ENCODE measurements at places on chromosomes 6 and 20. TPM values are rescaled to one million over a fixed set of nuclear protein-coding genes. Genes with fewer than 3 reads are reported as not detected.

DNA sequence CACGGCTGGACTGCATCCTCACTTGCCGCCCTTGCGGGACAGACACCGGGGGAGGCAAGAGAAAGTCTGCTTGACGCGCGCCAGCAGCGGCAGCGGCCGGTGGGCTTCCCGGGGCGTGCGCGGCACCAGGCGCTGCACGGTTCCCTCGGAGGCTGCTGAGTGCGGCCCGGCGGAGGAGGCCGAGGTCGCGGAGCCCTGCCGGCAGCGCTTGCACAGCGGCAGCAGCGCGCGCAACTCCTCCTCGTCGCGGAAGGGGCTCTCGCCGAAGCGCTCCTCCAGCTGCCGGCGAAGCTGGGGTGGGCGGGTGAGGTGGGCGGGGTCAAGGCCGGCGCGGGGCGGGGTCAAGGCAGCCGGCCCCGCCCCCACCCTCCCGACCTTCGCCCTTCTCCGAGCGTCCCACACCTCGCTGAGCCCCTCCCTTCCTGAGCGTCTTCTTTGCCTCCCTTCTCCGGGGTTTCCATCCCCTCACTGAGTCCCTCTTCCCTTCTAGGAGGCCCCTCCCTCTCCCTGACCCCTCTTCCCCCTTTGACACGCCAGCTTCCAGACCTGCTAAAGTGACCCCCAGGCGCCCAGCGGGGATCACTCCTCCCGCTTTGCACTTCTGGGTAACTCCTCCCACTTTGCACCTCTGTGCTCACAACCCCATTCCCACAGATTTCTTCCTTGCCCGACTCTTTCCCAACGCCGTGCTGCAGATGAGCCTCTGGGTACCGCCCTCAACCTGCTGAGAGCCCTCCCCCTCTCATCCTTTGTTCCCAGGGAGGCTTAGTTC lies 8.8 kb downstream of the DUSP15 start:
- peak overlapping the region; percentile 62 for H3K4me3 ChIP-seq
- peaks cover 14% of the 10 kb centered on the region for H3K4me1 ChIP-seq
- H3K27ac ChIP-seq = no peak overlapping the region

ADAT2 gene
- total RNA-seq = 11.0 TPM

DNA sequence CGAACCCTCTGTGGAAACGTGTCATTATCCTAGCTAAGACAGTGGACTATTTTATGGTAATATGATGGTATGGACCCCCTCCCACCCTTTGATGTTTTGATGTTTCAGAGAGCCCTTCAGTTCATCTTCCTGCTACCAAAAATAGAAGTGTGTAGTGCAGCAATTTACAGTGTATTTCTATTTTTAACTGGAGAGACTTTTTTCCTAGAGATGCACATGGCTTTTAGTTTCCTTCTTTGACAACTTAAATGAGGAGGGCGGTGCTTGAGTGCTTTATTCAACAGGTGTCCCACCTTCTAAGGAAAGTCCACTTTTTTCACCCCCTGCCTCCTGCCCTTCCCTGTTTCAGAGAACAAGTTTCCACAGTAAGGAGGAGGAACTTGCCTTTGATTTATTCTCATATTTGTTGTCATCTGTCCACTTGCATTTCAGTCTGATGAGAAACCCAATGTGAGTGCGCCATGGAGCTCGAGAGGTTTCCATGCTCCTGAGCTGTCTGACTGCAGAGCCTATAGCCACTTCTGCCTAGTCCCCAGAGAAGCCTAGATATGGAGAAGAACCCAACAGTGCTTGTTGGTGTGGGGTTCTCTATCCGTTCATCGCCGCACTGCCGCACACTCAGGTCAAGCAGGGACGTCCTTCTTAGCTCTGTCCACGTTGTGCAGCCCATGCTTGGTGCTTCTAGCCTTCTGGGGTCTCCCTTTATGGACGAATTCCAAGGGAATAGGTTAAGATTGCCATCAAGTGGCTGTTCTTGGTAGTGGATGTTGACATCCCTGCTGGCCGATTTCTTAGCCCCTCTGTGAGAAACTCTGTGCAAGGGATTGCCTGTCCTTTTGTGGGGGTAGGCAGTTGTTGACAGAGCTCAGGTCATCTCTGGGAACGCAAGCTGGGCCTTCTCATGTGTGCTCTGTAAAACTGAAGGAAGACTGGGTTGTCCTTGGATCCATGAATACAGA lies 144.2 kb downstream of the JARID2 start:
- H3K27me3 ChIP-seq = no peaks in the 10 kb centered on the region
- H3K4me1 ChIP-seq = peaks cover 35% of the 10 kb centered on the region
- no peaks in the 10 kb centered on the region for H3K36me3 ChIP-seq
- no peak overlapping the region for H3K27ac ChIP-seq
- no peak overlapping the region for H3K4me3 ChIP-seq
- no peak for DNase-seq

- no peak overlapping the region for H3K27ac ChIP-seq
- no peaks in the 10 kb centered on the region for H3K4me1 ChIP-seq
Observed at GRCh38 chr20:23519556-23519955, 28.6 kb downstream of the CST8 start.

DNA sequence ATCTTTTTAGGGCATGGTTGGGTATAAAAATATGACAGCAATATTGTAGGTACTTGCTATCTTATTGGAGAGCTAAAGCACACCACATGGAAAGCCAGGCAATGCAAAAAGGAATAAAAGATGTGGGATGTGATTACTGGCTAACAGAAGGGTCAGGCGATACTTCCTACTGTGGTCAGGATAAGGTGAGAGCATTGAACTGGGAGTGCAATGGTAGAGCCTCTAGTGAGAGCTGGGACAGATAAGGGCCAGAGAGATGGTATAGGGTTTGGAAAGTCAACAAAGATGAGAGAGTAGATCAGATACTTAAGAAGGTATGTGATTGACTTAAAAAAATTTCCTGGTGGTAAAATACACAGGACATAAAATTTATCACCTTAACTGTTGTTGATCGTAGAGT lies 160.7 kb upstream of the MAN1A1 start:
- H3K27ac ChIP-seq = no peak overlapping the region
- H3K27me3 ChIP-seq = no peaks in the 10 kb centered on the region
- H3K4me3 ChIP-seq = no peak overlapping the region
- no peaks in the 10 kb centered on the region for H3K36me3 ChIP-seq
- DNase-seq = no peak
- no peaks in the 10 kb centered on the region for H3K4me1 ChIP-seq

- peaks cover 16% of the 10 kb centered on the region for H3K36me3 ChIP-seq
- peaks cover 29% of the 10 kb centered on the region for H3K4me1 ChIP-seq
- no peak for DNase-seq
- H3K4me3 ChIP-seq = no peak overlapping the region
- no peak overlapping the region for H3K27ac ChIP-seq
Observed at GRCh38 chr6:158636778-158637177, 7.8 kb downstream of the DYNLT1 start.
